ENCODE measurements at places on chromosomes 2 and 18. TPM values are rescaled to one million over a fixed set of nuclear protein-coding genes. Genes with fewer than 3 reads are reported as not detected.

Gene B3GNT7
- 0.20 TPM for total RNA-seq

Gene DYSF
- 0.80 TPM for total RNA-seq

Gene FAM124B
- 7.6 TPM for total RNA-seq

Gene GREB1
- 0.42 TPM for total RNA-seq

Gene OTOF
- total RNA-seq: 0.07 TPM

Gene PER2
- 7.7 TPM for total RNA-seq

Gene HOXD9
- total RNA-seq: not detected

Gene TDRD15
- 0.07 TPM for total RNA-seq

GRCh38 chr18:61702007-61702406 is 190.8 kb downstream of the RNF152 start:
- H3K4me1 ChIP-seq: no peaks in the 10 kb centered on the region
- no peak overlapping the region for H3K27ac ChIP-seq
- no peak overlapping the region for H3K4me3 ChIP-seq
- no peaks in the 10 kb centered on the region for H3K36me3 ChIP-seq

DNA sequence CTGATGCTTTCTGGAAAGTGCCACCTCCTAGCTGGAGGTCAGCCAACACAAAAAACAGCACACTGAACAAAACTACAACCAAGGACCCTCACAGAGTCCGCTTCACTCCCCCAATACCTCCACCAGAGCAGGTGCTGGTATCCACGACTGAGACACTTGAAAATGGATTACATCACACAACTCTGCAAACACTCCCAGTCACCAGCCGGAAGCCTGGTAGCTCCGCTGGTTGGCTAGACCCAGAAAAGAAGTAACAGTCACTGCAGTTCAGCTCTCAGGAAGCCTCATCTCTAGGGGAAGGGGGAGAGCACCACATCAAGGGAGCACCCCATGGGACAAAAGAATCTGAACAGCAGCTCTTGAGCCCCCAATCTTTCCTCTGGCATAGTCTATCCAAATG is 175.4 kb downstream of the LCLAT1 start:
- H3K4me3 ChIP-seq: no peak overlapping the region
- no peak overlapping the region for H3K27ac ChIP-seq
- no peaks in the 10 kb centered on the region for H3K4me1 ChIP-seq
- H3K27me3 ChIP-seq: no peaks in the 10 kb centered on the region

GRCh38 chr2:150732064-150732463 is 244.6 kb upstream of the RND3 start:
- no peaks in the 10 kb centered on the region for H3K4me1 ChIP-seq
- no peak overlapping the region for H3K4me3 ChIP-seq
- H3K27ac ChIP-seq: no peak overlapping the region
- no peaks in the 10 kb centered on the region for H3K36me3 ChIP-seq
- no peaks in the 10 kb centered on the region for H3K27me3 ChIP-seq
- DNase-seq: no peak

GRCh38 chr18:77061281-77061945 is 71.2 kb downstream of the MBP start:
- H3K27ac ChIP-seq: no peak overlapping the region
- H3K4me1 ChIP-seq: no peaks in the 10 kb centered on the region
- H3K27me3 ChIP-seq: peaks cover 18% of the 10 kb centered on the region
- no peak for DNase-seq

GRCh38 chr2:215531284-215531683 is 95.4 kb upstream of the FN1 start:
- DNase-seq: no peak
- H3K27me3 ChIP-seq: no peaks in the 10 kb centered on the region
- no peaks in the 10 kb centered on the region for H3K4me1 ChIP-seq
- no peaks in the 10 kb centered on the region for H3K36me3 ChIP-seq
- no peak overlapping the region for H3K27ac ChIP-seq
- H3K4me3 ChIP-seq: no peak overlapping the region

DNA sequence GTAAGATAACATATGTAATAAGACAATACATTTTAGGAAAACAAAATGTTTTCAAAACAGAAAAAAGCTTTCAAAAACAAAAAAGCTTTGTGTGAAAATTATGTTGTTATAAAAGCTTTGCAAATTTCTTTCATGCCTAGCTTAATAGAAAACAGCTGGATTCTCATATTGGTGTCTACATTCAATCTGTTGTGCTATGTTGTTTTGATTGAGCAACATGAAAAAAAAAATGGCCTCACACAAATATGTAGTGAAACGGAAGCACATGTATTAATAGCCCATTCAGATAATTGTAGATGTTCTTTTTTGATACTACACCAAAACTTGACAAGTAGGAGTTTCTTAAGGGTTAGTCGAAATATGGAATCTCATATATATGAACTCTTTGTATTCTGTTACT is 197.5 kb downstream of the ZEB2 start:
- H3K36me3 ChIP-seq: no peaks in the 10 kb centered on the region
- H3K27me3 ChIP-seq: no peaks in the 10 kb centered on the region
- H3K4me1 ChIP-seq: no peaks in the 10 kb centered on the region
- H3K4me3 ChIP-seq: no peak overlapping the region
- H3K27ac ChIP-seq: no peak overlapping the region
- no peak for DNase-seq

DNA sequence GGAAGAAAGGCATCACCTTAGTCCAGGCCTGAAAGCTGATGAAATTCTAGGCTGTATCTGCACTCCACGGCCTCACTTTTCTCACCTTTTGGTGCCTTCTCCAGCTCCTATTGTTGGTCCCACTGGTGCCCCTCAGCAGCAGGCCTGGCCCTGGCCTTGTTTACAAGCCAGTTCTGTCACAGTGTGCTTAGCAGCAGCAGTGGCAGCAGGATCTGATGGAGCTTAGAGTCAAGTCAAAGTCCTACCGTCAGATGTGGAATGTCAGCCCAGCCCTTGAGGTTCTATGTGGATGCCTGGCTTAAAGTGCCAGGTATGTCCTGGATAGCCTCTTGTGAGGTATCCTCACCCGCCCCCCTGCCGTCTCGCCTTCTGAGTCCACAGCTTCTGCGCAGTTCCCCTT is 281.3 kb downstream of the SUCLG1 start:
- DNase-seq: no peak
- no peaks in the 10 kb centered on the region for H3K27me3 ChIP-seq
- no peak overlapping the region for H3K4me3 ChIP-seq
- no peaks in the 10 kb centered on the region for H3K36me3 ChIP-seq

- no peaks in the 10 kb centered on the region for H3K36me3 ChIP-seq
- H3K4me3 ChIP-seq: no peak overlapping the region
- no peaks in the 10 kb centered on the region for H3K27me3 ChIP-seq
- no peaks in the 10 kb centered on the region for H3K4me1 ChIP-seq
- no peak overlapping the region for H3K27ac ChIP-seq
Observed at GRCh38 chr18:79861687-79862086, 63.9 kb downstream of the KCNG2 start.

DNA sequence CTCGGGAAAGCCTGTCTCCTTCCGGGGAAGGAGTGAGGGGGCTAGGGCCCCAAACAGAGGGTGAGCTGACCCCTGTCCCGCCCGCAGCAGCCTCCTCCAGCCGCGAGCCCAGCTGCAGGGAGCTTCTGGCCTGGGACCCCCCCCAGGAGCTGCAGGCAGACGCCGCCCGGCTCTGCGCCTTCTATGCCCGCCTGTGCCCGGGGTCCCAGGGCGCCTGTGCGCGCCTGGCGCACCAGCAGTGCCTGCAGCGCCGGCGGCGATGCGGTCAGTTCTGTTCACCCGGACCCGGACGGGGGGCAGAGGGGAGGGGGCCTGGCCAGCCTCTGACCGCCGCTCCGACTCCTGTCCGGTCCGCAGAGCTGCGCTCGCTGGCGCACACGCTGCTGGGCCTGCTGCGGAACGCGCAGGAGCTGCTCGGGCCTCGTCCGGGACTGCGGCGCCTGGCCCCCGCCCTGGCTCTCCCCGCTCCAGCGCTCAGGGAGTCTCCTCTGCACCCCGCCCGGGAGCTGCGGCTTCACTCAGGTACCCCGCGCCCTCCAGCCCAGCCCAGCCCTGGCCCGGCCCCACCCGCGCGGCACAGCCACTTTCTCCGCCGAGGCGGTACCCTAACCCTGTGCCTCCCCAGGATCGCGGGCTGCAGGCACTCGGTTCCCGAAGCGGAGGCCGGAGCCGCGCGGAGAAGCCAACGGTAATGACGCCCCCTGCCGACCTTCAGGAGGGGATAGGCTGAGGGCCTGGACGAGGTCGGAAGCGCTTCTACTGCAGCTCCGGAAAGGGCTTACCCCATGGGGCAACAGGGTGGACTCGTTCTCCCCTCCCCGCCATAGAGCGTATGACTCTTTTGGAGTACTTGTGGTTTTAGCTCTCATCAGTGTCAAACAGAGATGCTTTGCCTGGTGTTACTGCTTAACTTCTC is 2.0 kb upstream of the CHRND start:
- no peaks in the 10 kb centered on the region for H3K36me3 ChIP-seq
- peak; percentile 72 for DNase-seq
- 0 out of 2 replicates have a peak overlapping the region, but pooled peaks have one; percentile 13 for H3K4me3 ChIP-seq
- no peaks in the 10 kb centered on the region for H3K4me1 ChIP-seq
- no peaks in the 10 kb centered on the region for H3K27me3 ChIP-seq
- no peak overlapping the region for H3K27ac ChIP-seq

DNA sequence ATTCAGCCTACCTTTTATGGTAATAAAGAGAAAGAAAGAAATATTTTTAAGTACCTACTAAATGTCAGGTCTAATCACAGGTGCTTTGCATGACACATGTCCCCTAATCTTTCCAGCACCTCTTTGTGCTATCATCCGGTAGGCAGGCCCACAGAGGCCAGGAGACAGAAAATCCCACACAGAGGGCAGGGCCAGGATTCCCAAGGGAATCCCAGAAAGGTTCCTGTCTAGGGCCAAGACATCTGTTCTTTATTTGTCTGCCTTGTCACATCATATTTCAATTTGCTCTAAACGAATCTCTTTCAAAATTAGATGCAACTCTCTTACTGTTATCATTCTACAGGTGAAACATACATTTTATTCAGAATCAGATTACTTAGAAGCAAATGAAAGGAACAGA is 676.1 kb upstream of the GYPC start:
- H3K27me3 ChIP-seq: no peaks in the 10 kb centered on the region
- no peak overlapping the region for H3K27ac ChIP-seq
- no peak overlapping the region for H3K4me3 ChIP-seq
- H3K4me1 ChIP-seq: no peaks in the 10 kb centered on the region
- no peaks in the 10 kb centered on the region for H3K36me3 ChIP-seq

DNA sequence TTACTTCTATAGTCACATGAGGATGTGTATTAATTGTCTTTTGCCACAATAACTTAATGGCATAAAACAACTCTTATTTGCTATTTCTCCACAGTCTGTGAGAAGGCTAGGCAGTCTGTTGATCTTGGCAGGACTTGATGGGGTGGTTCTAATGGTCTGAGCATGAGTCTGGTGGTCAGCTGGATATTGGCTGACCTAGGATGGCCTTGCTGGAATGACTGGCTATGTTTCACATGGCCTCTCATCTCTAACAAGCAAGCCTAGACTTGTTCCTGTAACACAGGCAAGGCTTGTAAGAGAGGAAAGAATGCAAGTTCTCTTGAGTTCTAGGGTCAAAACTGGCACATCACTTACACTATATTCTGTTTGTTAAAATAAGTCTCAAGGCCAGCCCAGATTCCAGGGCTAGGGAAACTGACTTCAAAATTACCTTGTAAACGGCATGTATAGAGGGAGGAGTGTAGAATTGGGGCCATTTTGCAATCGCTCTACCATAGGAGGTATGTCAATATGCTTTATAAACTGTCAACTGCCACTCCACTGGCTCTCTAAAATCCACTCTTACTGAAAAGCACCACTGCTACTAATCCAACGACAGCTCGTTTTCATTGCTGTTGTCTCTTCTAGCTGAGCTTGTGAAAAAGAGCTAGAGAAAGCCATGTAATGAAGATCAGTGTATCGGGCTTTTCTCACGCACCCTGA is 325.0 kb upstream of the PKDCC start:
- no peak overlapping the region for H3K27ac ChIP-seq
- DNase-seq: no peak

DNA sequence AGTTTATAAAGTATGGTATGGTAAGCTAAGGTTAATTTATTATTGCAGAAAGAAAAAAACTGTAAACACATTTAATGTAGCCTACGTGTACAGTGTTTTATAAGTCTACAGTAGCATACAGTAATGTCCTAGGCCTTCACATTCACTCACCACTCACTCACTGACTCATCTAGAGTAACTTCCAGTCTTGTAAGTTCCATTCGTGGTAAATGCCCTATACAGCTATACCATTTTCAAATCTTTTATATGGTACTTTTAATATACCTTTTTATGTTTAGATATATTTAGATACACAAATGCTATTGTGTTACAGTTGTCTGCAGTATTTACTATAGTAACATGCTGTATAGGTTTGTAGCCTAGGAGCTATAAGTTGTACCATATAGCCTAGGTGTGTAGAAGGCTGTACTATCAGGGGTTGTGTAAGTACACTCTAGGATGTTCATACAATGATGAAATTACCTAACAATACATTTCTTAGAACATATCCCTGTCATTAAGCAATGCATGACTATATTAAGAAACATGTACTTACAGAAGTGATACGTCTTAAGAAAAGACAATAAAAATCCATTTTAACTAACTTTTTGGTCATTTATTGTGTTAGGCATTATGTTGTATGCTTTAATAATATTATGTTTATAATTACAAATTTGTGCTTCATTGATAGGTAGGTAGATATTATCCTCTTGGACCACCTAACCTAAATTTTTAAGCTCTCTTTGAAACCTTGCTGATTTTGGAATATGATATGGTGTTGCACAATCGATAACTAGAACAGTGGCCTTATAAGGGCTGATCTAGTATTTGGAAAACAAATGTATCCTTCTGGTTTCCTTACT is 51.9 kb downstream of the VRK2 start:
- H3K27me3 ChIP-seq: no peaks in the 10 kb centered on the region
- no peak overlapping the region for H3K27ac ChIP-seq
- H3K4me1 ChIP-seq: peaks cover 2% of the 10 kb centered on the region
- H3K36me3 ChIP-seq: no peaks in the 10 kb centered on the region
- no peak for DNase-seq
- H3K4me3 ChIP-seq: no peak overlapping the region

DNA sequence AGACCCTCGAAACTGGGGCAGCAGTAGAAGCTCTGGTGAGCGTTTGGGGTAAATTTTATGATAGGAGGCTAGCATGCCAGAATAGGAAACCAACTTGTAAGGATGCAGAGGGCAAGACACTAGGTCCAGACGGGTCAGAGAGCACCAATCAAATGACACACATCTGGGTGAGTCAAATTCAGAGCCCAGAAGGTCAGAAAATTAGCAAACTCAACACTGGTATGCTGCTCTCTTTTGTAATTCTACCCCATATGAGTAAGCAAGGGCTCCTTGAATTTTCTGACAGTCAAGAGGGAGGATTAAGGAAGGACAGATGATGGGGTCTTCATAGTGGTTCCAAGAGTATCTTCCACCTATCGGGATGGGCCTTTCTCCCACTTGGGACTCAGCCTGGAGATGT is 209.8 kb downstream of the BCL2 start:
- no peaks in the 10 kb centered on the region for H3K36me3 ChIP-seq
- H3K27me3 ChIP-seq: no peaks in the 10 kb centered on the region
- DNase-seq: no peak
- no peak overlapping the region for H3K27ac ChIP-seq
